Upper lobe of left lung (tissue), 6 donors: ENCODE measurements at places on chromosomes 2 and 18. TPM values are rescaled to one million over a fixed set of nuclear protein-coding genes. Genes with fewer than 3 reads are reported as not detected.

The MALL gene
- total RNA-seq = 128 TPM

The CFAP221 gene
- total RNA-seq = 26.3 TPM

The PROM2 gene
- total RNA-seq = 3.3 TPM

The MC5R gene
- not detected for total RNA-seq

The DSC2 gene
- total RNA-seq = 2.1 TPM

The TBC1D8 gene
- total RNA-seq = 51.7 TPM

The GPD2 gene
- total RNA-seq = 44.9 TPM

The RAB31 gene
- total RNA-seq = 105 TPM

The TPO gene
- not detected for total RNA-seq

The CD28 gene
- total RNA-seq = 1.8 TPM

The CHST9 gene
- 1.6 TPM for total RNA-seq

The EN1 gene
- not detected for total RNA-seq

The KIAA2012 gene
- total RNA-seq = 2.2 TPM

The CCDC74B gene
- 13.6 TPM for total RNA-seq

The BOLL gene
- not detected for total RNA-seq

The CELF4 gene
- 1.0 TPM for total RNA-seq

The AGXT gene
- total RNA-seq = 0.46 TPM

The BCS1L gene
- 37.2 TPM for total RNA-seq

The LIPG gene
- 2.4 TPM for total RNA-seq

The FBXO48 gene
- 1.4 TPM for total RNA-seq

The ADGRF3 gene
- 2.1 TPM for total RNA-seq

The REG3A gene
- total RNA-seq = not detected

The KIF1A gene
- total RNA-seq = not detected

The ALK gene
- total RNA-seq = 2.1 TPM

The HAAO gene
- 7.3 TPM for total RNA-seq

The SPC25 gene
- 1.3 TPM for total RNA-seq

The CCDC68 gene
- 37.7 TPM for total RNA-seq

The IL36B gene
- not detected for total RNA-seq

The RIT2 gene
- total RNA-seq = not detected

The MYL12A gene
- 666 TPM for total RNA-seq

The TAF1B gene
- 13.6 TPM for total RNA-seq

The RESP18 gene
- total RNA-seq = not detected

The CRYBA2 gene
- total RNA-seq = not detected

The PIK3C3 gene
- 46.4 TPM for total RNA-seq

The MLPH gene
- total RNA-seq = 464 TPM

The SLC14A1 gene
- not detected for total RNA-seq

The CIDEA gene
- not detected for total RNA-seq

The CAVIN2 gene
- 44.0 TPM for total RNA-seq

The LIMS2 gene
- total RNA-seq = 33.6 TPM

The MOGAT1 gene
- total RNA-seq = 1.6 TPM

The FAM110C gene
- 5.9 TPM for total RNA-seq

The KCNG3 gene
- 7.2 TPM for total RNA-seq

The HOXD12 gene
- total RNA-seq = not detected
